ENCODE measurements at places on chromosomes 7 and 10. TPM values are rescaled to one million over a fixed set of nuclear protein-coding genes. Genes with fewer than 3 reads are reported as not detected.

Gene ZNF804B
- not detected for total RNA-seq

Gene DUSP5
- 59.1 TPM for total RNA-seq

Gene BAIAP2L1
- total RNA-seq = 2.6 TPM

Gene HMX2
- not detected for total RNA-seq

Gene ATG9B
- total RNA-seq = 32.4 TPM

Gene CCDC146
- 14.6 TPM for total RNA-seq

Gene GIGYF1
- total RNA-seq = 87.7 TPM

Gene SGMS1
- total RNA-seq = 28.4 TPM

Gene LLCFC1
- total RNA-seq = not detected

Gene SLC13A1
- not detected for total RNA-seq

Gene ANLN
- 1.1 TPM for total RNA-seq

GRCh38 chr7:69434398-69434815 is 163.9 kb upstream of the AUTS2 start:
- no peak for DNase-seq

- no peak for DNase-seq
Observed at GRCh38 chr7:141238596-141239243, 164.9 kb downstream of the TMEM178B start.

DNA sequence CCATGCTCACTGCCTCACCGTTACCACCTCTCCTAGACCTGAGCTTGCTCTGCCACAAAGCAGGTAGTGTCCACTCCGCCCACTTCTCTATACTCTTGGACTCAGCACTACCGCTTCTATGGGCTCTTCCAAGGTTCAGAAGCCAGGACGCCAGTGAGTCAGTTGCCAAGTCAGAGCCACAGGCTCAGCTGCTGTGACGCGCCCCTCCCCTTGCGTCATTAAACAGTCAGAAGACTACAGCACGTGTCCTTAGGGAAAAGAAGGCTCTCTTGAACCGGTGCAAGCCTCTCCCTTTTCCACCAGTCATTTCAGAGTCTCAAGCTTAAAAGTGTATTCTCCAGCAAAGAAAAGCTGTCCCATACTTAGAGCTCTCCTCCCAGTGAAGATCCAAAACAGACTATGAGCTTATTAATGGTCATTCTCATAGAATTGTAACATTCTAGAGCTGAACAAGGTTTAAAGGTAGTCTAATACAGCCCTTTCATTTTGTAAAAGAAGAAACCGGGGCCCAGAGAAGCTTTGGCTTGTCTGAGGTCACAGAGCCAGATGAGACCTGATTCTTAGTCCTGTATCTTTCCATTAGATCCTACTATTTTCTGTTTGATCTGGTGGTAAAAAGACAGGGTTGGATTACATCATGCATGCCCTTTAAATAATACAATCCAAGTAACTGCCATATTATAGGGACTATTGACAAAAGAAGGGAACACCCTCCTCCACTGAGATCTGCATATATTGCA is 40.9 kb upstream of the MET start:
- no peak for DNase-seq

GRCh38 chr10:84292502-84292901 is 35.9 kb upstream of the CCSER2 start:
- DNase-seq = no peak

GRCh38 chr10:3835770-3836169 is 50.8 kb upstream of the KLF6 start:
- DNase-seq = no peak

DNA sequence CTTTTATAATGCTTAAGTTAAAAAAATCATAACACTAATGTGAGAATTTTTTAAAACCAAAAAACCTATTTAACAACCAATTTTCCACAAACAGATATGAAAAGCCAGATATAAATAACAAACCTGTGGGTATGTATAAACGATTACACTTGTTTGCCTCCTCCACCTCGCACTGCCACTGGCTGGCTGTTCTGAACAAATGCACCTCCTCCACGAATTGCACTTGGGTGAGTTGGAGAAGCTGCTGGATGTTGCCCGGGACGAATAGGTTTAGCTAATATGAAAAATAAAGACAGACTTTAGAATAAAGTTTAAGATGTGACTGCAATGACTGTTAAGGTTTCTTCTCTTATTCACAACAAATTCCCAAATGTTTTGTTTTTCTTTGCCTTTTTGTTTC is 40.8 kb downstream of the KIF5B start:
- no peak for DNase-seq

GRCh38 chr7:13879994-13880686 is 109.3 kb downstream of the ETV1 start:
- DNase-seq = no peak

GRCh38 chr10:43778571-43778970 is 129.9 kb upstream of the ZNF32 start:
- no peak for DNase-seq

- no peak for DNase-seq
Observed at GRCh38 chr10:49015700-49016099, 76.1 kb upstream of the LRRC18 start.

DNA sequence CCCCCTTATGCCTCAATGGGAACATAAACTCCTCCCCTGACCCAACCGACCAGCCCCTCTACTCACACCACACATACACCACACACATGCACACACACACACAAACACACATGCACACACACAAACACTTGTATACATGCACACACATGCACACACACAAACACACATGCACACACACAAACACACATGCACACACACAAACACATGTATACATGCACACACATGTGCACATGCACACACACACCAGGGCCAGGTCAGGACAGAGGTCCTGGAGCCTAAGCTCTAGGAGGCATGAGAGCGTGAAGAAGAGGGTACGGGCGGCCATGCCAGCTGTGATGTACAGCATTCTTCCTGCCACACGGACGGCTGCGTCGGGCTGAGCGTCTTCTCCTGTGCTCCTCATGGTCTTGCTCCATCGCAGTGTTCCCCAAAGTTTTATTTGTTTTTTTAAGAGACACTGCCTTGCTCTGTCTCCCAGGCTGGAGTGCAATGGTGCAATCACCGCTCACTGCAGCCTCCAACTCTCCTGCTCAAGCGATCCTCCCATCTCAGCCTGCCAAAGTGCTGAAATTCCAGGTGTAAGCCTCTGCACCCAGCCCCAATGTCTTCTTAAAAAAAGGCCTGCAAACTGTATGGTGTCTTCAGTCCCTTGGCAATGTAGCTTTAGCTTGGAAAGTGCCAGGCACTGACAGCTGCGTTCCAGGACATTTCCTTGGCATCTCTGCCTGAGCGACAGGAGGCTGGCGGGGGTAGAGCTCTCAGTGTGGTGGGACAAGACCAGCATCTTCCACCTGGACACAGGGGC is 38.8 kb upstream of the INPP5A start:
- DNase-seq = no peak

DNA sequence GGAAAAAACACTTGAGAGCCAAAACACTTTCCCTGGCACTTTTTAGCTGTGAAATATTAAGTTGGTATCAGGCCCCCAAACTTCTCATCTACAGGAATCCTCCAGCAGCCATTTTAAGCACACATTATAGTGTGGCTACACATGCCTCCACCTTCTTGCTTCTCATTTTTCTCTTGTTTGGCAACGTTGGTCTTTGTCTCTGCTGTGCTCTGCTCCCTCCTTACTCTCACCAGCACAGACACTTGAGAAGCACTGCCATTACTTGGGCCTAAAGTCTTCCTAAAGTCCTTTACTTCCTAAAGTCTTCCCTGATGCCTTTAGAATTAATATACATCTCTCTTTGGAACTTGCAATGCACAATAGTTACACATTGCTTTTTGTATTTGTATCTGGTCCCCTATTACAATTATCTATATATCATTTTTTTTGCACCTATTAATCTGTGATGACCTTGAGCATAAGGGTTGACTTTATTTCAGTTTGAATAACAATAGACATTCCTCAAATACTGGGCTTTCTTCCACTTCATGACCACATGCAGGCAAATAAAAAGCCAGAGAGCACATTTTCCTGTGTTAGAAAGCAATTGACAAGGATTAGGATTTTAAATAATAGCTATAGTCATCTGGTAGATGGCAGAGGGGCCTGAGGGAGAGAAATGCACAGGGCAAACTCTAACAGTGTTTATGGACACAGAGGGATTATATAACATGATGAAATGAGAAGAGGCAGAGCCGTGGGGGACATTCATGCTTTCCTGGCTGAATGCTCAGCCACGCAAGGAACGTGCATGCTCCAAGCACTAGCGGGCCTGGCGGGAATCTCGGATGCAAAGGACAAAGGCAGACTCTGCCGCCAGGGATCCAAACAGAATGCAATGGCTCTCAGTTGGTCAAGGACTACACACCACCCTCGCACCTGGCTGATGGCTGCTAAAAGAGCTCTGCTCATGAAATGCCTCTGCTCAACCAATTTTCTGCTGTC is 99.3 kb downstream of the CDC14C start:
- DNase-seq = no peak

DNA sequence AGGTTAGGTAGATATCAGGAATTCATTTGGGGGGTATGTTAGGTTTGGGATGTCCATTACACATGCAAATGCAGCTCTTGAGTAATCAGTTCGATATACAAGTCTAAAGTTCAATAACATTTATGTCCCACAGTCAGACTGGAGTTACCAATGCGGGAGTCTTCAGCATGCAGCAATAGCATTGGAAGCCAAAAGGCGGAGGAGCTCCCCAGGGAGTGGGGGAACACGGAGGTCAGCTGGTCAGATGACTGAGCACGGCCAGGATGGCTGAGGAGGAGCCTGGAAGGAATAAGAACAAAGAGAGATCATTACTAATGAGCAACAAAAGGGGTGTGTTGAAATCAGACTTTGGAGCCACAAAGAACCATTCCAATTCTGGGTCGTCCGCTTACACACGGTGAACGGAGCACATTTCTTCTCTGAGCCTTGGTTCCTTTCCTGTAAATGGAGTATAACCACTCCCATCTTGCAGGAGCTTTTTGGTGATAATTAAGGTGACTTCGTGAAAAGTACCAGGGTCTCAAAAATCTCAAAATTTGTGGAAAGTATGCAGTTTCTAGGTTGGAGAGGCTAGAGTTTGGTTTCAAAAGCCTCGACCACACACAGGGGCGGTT is 478 bp upstream of the ZNF22 start:
- DNase-seq = no peak

- DNase-seq = no peak
Observed at GRCh38 chr10:1323951-1324350, 267.8 kb downstream of the WDR37 start.

GRCh38 chr7:101922631-101923601 is 105.5 kb downstream of the CUX1 start:
- DNase-seq = no peak

- DNase-seq = no peak
Observed at GRCh38 chr10:96688789-96689188, 31.5 kb downstream of the PIK3AP1 start.

- DNase-seq = no peak
Observed at GRCh38 chr10:113893570-113893969, 39.1 kb downstream of the NHLRC2 start.

DNA sequence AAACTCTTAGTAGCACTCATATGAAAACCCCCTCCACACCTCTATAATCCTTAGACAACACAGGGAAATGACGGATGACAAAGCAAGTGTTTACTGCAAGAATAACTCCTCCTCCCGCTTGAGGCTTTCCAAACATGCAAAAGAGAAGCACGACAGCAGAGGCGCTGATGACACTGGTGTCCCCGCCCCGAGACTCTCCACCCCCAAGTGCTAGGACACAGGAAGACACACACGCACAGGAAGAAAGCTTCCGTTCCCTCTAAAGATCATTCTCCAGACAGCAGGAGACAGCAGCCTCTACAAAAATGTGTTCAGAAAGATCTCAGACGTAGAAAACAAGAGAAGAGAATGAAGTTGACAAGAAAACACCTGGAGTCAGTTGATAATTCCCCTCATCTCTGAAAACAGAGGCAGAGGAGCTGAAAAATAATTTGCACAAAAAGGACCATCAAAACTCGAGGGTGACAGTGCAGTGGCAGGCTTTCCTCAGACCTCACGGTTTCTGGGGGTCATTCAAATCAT is 90.2 kb downstream of the DLG5 start:
- DNase-seq = peak; percentile 82

- DNase-seq = no peak
Observed at GRCh38 chr10:98431016-98431415, 15.7 kb downstream of the HPS1 start.

DNA sequence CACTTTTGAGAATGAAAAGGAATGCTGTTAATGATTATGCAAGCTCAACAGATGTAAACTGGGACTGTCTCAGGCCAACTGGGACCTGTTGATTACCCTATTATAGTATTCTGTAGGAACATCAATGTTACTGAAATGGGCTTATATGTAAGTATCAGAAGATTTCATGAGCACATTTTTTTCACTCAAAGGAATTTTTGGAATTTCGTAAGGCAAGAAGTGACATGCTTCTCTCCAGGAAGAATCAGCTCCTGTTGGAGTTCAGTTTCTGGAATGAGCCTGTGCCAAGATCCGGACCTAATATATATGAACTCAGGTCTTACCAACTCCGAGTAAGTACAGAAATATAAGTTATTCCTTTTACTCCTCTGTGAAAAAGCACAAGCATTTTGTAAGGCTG is 19.2 kb downstream of the NIPSNAP2 start:
- DNase-seq = no peak

- peak; percentile 17 for DNase-seq
Observed at GRCh38 chr7:139358541-139359365, 941 bp upstream of the LUC7L2 start.

DNA sequence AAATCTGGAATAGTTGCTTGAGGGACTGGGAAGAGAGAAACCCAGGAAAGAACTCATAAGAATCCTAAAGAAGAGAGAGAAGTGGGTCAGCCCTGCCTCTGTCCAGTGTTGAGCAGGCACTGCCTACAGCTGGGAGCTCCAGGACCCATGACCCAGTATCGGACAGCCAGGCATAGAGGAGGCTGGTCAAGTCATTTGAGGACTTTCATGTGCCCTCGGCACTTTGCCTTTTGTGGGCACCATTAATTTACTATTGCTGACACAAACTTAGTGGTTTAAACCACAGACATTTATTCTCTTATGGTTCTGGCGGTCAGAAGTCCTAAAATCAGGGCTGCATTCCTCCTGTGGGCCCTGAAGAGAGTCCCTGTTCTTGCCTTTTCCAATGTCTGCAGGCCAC is 60.3 kb downstream of the CPXM2 start:
- no peak for DNase-seq

DNA sequence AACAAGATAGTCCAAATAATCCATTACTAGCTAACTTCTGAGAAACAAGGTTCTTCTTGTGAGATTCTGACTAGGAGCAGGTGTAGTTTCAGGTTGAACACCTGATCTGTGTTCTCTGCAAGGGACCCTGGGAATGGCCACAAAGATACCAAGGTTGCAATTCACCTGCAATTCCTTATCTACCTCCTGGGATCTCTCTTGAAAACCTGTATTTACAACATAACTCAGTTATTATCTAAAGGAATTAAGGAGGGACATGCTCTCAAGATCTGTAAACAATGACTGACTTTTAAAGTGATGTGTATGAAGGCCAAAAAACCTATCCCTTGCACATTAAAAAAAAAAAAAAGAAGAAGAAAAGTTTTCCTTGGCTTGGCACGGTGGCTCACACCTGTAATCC is 54.8 kb downstream of the ABLIM1 start:
- DNase-seq = no peak

Data from T-cell (primary cell).